ENCODE measurements at places on chromosomes 7 and 10.

GRCh38 chr10:38070501-38070900 lies 23.6 kb upstream of the ZNF37A start:
- DNase-seq = no peak

DNA sequence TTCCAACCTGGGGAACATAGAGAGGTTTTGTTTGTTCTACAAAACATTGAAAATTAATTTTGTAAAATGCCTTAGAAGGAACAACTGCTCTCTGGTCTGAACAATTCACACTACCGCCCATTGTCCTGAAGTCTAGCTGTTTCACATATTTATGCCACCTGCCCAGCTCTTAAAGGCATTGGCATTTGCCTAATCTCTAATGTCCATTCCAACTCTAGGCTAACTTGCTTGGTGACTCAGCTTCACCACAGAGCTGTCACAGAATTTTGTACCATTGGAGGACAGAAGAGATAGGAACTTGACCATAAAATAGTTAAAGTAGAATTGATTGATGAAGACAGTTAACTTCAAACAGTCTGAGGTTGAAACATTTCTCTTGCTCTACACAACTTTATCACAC lies 53.5 kb upstream of the PPP1R17 start:
- DNase-seq = no peak

DNA sequence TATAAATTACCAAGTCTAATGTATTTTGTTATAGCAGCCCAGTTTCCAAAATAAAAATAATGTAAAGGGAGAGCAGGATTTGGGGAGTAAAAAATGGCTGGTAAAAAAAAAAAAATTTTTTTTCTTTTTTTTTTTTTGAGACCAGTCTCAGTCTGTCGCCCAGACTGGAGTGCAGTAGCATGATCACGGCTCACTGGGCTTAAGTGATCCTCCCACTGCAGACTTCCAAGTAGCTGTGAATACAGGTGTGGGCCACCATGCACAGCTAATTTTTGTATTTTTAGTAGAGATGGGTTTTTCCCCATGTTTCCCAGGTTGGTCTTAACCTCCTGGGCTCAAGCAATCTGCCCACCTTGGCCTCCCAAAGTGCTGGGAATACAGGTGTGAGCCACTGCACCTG lies 4.8 kb upstream of the LSM8 start:
- DNase-seq = no peak

- DNase-seq = no peak
Measured at GRCh38 chr7:100208911-100209408, 10.8 kb upstream of the PVRIG start.

GRCh38 chr10:52194191-52194590 lies 119.9 kb upstream of the DKK1 start:
- no peak for DNase-seq

- no peak for DNase-seq
Measured at GRCh38 chr10:71031603-71032002, 143.2 kb upstream of the PCBD1 start.

DNA sequence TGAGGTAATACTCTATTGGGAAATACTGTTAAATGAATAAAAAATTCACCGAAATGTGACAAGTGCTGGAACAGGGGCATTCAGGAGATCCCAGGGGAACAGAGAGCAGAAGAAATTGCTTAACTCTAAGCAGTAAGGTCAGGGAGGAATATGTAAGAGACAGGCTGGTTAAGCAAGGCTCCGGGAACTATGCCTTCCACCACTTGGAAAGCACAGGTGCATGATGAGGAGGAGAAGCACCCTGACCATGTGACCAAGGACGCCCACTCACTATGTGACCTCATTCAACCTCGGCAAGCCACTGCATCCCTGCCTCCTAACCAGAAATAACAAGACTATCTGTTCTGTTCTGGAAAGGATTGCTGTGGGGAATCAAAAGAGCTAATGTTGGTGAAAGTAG lies 218.4 kb downstream of the ELMO1 start:
- DNase-seq = no peak

GRCh38 chr10:71205468-71205867 lies 6.9 kb upstream of the UNC5B start:
- peak; percentile 46 for DNase-seq

- DNase-seq = no peak
Measured at GRCh38 chr10:126391192-126391885, 3.1 kb upstream of the ADAM12 start.

GRCh38 chr7:28299556-28299955 lies 112.8 kb upstream of the CREB5 start:
- DNase-seq = no peak

DNA sequence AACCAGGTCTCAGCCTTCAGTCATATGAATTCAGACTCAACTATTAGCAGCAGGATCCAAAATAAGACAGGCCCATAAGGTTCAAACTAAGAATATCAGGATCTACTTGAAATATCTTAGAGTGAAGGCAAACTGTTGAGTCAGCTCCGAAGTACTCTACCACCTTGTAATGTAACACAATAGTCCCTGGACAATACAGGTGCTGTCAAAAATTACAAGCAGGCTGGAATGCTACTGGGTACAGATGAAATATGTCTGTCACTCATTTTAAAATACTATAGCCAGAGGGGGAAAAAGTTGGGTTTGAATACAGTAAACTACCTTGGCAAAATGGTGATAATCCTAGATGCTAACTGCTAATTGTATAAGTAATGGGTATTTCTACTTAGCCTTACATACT lies 6.8 kb downstream of the PAXIP1 start:
- no peak for DNase-seq

DNA sequence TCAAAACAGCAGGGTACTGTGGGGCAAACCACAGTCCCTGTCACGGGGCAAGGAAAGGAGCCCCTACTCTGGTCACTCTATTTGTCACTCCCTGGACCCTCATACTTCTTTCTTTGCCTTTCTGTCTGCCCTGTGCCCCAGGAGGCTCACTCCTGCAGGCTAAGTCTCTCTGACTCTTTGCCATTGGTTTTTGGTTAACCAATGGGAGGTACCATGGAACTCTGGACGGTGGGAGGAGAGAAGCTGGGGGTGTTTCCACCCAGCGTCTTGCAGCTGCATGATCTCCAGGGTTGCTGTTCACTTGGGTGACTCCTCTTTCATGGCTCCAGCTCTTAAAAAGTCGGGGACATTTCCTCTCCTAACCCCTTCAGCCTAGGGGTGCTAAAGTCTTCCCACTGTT lies 15.4 kb upstream of the EIF5AL1 start:
- DNase-seq = no peak

- DNase-seq = peak; percentile 97
Measured at GRCh38 chr10:94183666-94184264, 179.0 kb downstream of the NOC3L start.

GRCh38 chr10:130745821-130746220 lies 565.7 kb downstream of the TCERG1L start:
- DNase-seq = no peak

DNA sequence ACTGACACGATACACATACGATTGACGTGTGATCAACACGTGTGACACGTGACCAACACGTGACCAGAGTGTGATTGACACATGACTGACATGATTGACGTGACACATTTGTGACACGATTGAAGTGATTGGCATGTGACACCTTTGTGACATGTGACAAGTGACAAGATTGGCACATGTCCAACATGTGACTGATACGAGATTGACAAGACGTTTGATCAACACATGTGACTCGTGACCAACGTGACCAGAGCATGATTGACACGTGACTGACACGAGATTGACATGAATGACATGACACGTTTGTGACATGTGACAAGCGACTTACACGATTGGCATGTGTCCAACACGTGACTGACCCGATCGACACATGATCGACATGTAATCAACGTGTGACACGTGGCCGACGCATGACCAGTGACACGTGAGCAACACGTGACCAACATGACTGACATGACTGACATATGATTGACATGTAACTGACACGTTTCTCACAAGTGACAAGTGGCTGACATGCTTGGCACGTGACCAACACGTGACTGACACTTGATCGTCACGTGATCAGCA lies 22.0 kb downstream of the CRPPA start:
- peak; percentile 11 for DNase-seq

DNA sequence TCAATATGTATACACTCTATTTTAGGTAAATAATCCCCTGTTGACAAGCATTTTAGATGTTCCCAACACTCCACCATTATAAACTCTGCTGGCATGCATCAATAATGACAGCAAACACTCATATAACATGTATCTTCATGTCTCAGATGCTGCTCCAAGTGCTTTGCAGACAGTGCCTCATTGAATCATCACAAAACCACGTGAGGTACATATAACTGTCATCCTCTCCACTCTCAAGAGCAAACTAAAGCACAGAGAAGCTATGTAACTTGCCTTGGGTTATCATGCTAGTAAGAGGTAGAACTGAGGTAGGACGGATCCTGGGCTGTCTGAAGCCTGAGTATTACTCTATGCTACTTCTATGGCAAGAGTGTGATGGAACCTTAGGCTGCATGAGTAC lies 72.5 kb upstream of the GSDME start:
- peak; percentile 47 for DNase-seq

DNA sequence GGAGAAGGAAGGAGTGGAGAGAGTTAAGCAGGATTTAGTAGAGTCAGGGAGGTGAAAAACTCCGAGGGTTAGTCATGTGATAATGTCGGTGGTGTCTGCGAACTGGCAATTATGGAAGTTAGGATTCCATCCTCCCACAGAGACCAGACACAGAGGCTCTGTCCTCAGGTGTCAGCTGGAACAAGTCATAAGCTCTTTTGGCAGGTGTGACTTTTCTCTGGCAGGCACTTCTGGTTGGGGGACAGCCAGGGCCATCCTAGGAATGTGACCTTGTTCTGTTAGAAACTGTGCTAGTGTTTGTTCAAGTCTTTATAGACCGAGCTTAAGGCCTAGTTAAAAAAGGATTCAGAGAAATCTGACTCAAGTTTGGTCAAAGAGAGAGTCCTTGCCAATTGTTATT lies 371.0 kb downstream of the DPP6 start:
- DNase-seq = no peak

GRCh38 chr7:37068038-37068437 lies 343.7 kb upstream of the AOAH start:
- no peak for DNase-seq

- DNase-seq = peak; percentile 37
Measured at GRCh38 chr7:74344132-74344496, 54.9 kb downstream of the CLIP2 start.

DNA sequence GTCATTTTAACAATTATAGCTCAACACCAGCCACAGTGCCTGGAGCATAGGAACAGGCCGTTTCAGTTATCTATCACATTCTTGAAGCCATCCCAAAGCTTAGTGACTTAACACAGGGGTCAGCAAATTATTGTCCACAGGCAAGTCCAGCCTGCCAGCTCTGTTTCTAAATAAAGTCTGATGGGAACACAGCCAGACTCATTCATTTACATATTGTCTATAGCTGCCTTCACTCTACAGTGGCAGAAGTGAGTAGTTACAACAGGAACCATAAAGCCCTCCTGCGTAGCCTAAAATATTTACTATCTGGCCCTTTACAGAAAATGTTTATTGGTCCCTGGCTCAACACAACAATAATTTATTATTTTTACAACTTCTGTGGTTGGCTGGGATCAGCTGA lies 407.5 kb upstream of the AUTS2 start:
- no peak for DNase-seq

DNA sequence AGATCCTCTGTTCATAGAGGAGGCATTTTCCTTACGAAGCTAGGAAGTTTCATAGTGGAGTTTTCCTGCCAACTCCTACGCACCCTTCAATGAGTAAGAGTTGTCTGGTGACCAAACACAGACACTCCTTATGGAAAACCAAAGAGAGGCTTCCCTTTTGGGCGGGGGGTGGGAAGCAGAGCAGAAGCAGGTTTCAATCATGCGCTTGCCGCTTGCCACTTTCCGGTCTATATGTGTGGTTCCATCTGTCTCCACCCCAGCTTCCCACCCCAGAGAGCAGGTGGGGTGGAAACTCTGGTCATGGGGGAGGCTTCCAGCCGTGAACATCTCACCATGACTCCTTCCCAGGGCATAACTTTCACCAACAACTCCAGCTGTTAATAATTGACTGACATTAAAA lies 68.8 kb upstream of the GRB10 start:
- no peak for DNase-seq

DNA sequence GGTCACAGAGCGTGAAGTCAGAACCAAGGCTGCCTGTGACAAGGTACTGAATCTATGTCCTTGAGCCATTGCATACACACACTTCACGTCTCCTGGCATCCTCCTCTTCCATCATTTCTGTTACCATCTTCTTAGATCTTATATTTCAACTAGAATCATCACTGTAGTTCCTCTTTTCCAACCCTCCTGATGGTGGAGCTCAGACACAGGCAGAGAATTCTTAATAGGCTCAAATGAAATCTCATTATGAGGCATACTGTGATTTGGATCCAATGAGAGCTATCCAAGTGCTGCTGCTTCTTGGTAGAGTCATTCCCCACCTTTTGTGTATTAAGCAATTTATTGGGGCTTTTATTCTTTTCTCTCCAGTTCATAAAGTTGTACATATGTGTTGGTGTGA lies 113.2 kb downstream of the CALCR start:
- no peak for DNase-seq

GRCh38 chr10:103427866-103428265 lies 24.3 kb downstream of the CALHM2 start:
- no peak for DNase-seq

DNA sequence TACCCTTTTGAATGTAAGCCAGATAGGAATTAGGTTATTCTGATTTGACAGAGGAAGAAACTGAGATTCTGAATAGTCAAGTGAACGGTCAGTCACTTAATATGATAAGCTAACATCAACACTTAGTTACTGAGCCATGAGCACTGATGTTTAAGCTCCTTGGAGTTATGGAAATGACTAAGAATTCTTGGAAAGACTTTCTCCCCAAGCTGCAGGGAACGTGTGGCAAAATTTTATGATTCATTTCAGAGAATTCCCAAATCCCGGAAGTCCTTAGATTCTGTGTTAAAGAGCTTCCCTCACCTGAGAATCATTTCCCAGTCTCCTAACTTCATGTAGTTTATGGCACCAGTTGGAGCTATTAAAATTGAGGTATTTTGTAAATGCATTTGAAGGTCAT lies 330.9 kb downstream of the XPNPEP1 start:
- peak; percentile 71 for DNase-seq

- peak; percentile 90 for DNase-seq
Measured at GRCh38 chr7:116671681-116672595, at the start of gene MET. Gene MET (plus strand): TSS chr7:116672196. CDS start chr7:116699085, 26,889 bp downstream.

DNA sequence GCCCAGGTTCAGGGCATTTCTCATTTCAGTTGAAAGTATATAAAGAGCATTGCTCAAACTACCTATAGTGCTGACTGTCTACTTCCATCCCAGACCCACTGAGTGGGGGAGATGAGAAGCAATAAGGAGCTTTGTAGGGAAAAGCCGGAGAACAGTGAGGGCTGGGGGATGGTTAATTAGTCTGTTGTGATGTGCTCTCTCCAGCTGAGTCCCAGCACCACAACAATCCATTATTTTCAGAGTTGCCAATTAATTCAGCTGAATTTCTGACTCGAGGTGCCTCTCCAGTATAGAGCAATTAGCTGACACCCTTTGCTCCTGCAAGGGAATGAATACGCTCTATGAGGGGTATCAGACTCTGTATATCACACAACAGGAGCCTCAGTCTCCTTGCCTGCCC lies 1118.6 kb downstream of the SORCS3 start:
- DNase-seq = no peak

- no peak for DNase-seq
Measured at GRCh38 chr7:5580714-5581395, 157.2 kb upstream of the TNRC18 start.

Data from ELR (cell line).